ENCODE measurements at places on chromosomes 2 and 18.

DNA sequence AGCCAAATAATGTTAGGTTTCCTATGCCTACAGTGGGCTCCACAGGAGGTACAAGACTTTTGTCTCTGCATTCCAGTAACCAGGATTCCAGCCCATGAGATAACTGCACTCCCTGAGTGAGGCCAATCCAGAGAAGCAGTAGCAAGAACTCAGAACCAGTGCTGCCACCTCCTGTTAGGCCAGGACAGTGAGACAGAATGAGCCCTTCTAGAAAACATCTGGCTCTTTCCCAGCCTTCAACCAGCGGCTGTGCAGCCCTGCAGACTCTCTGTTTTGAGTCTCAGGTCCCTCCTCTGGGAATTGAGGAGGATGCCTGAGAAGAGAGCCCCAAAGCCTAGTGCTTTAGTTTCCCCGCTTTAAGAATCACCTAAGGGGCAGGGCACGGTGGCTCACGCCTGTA is 44.2 kb downstream of the ARID5A start:
- no peak for DNase-seq

DNA sequence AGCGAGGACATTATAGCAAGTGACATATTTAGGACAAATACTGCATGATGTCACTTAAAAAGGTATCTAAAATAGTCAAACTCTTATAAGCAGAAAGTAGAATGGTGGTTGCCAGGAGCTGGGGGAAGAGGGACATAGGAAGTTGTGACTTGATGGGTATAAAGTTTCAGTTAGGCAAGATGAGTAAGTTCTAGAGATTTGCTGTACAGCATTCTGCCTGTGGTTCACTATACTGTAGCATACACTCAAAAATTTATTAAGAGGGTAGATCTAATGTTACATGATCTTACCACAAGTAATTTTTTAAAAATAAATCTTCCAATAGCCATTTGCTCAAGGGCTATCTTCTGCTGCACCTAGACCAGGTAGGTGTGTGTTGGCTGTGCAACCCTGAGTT is 78.1 kb upstream of the NPAS2 start:
- DNase-seq: no peak

GRCh38 chr18:48975817-48976649 is 25.3 kb upstream of the SMAD7 start:
- peak; percentile 83 for DNase-seq

GRCh38 chr2:190343536-190344275 is at the start of gene INPP1:
Gene INPP1 (plus strand): TSS chr2:190343589. CDS start chr2:190360103, 16,514 bp downstream.
- DNase-seq: no peak

DNA sequence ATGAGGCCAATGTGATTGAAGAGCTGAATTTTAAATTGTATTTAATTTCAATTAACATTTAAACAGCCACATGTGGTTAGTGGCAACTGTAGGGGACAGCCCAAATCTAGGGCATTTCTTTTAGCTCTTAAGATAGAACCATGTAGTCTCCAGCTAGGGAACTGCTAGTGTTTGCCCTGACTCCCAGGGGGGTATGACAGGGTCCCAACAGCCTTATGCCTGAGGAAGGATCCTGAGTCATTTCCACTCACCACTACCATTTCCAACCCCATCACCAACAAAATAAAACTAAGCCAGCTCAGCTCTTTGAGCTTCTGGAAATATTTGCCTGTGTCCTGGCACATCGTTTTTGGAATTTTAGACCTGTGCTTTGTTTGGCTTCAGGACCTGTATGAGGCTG is 13.7 kb upstream of the GMCL1 start:
- DNase-seq: no peak

- DNase-seq: no peak
Observed at GRCh38 chr2:40204268-40204667, 247.6 kb downstream of the SLC8A1 start.

- DNase-seq: no peak
Observed at GRCh38 chr2:227748079-227748478, 2.4 kb downstream of the SCYGR8 start.

DNA sequence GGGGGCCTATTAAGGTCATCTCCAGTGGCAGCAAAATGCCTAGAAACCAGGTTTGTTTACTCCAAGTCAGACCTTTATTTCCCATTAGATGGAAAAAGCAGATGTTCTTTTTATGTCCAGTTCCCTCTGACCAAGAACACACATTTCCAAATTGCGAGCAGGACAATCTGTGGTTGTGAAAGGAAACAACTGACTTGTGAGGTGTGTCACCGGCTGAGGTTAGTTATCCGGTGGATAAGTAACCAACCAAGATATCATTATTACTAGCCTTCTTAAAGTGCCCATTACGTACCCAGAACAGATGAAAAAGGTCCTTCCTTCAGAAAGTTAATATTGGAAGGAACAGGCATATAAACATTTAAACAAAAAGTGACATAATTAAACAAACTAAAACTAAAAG is 112.9 kb downstream of the THADA start:
- DNase-seq: no peak

- no peak for DNase-seq
Observed at GRCh38 chr18:33355756-33356155, 84.8 kb downstream of the CCDC178 start.

DNA sequence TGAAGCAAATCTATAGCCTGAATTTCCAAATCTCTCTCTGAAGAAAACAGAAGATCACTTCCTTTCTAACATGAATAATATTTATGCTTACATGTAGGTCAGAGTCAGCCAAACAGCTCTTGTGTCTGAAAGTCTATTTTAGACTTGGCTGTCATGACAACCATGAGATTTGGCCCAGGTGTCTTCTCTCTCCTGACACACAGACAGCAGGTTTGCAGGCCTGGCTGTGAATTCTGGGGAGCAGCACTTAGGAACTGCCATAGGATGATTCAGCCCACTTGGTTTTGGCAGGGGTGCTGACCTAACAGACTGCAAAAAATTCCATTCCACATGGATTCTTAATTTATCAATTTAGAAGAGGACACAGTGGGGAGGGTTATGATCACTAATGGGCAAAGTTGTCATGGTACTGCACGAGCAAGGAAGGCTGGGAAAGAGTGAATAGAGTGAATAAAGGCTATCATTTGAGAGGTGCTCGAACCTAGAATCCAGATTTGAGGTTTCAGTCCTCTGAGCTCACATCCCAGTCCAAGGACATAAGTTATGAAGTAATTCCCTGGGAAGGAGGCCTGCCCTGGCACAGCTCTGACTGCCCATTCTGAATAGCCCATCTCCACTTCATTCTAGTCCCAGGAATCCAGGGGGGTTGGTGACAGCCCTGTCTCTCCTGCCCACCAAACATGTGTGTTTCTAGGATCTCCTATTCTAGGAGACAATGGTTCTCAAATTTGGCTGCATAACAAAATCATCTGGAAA is 453.9 kb upstream of the TRIB2 start:
- no peak for DNase-seq

All from NCI-H1930 (cell line).